MG63 (cell line): ENCODE measurements at places on chromosomes 4 and X. TPM values are rescaled to one million over a fixed set of nuclear protein-coding genes. Genes with fewer than 3 reads are reported as not detected.

TMPRSS11E gene
- total RNA-seq: not detected in 2 replicates

PASD1 gene
- total RNA-seq: not detected in 2 replicates

NHS gene
- 0.07 and 0.10 TPM in 2 replicates for total RNA-seq

GC gene
- total RNA-seq: not detected in 2 replicates

TMPRSS11F gene
- total RNA-seq: not detected in 2 replicates

CTAG1A gene
- not detected in 2 replicates for total RNA-seq

F9 gene
- not detected in 2 replicates for total RNA-seq

THOC2 gene
- 29.8 and 30.6 TPM in 2 replicates for total RNA-seq

DGKK gene
- not detected in 2 replicates for total RNA-seq

GRCh38 chr4:95129821-95130311, 372.1 kb downstream of the BMPR1B start:
- peak; percentile 38 for DNase-seq

DNA sequence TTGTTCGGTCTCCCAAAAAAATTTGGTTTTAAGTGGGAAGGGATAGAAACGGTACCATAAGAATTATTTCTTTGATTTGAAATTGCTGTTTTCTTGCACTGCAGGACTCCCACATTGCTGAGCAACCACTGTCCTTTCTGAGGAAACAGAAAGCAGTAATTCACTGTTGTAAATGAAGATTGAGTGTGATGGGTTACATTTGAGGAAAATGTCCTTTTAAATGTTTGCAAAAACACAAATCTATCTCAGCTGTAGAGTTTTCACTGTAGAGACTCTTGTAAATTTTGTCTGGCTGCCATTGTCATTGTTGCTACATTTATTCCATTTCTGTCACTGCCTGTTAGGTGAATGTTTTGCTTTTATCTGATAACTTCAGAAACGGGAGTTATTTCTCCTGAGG, 105.2 kb downstream of the FRAS1 start:
- no peak for DNase-seq

- DNase-seq: no peak
Measured at GRCh38 chr4:135267148-135267865, 1065.7 kb upstream of the PABPC4L start.

GRCh38 chr4:73653695-73654106, 33.5 kb upstream of the RASSF6 start:
- peak; percentile 7 for DNase-seq

DNA sequence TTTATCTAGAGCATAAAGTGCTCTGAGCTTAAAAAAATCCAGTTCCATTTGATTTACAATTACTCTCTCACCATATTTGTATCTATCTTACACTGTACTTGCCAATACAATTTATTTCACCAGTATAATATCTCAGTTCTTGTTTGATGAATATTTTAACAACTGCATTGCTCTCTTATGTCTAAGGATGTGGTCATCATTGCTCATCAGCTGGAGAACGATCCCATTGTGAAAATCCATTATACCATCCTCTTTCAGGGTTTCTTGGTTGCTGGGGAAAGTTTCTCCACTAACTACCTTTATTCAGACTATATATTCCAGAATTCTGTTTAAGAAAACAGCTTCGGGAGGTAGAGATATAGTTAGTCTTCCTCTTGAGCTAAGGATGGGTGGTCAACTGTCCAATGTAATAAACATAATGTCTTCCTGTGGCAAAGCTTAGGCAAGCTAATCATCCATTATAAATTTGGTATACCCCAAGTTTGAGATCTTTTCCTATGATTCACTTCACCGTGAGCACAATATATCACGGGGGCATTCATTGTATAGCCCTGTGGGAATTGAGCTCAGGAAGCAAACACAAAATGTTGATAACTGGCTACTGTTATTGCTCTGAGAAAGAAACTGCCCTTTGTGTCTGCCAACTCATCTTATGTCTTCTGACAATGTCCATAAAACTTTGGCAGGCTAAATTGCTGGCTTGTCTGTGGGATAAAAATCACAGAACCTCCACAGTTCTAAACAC, 2361.9 kb downstream of the ARAP2 start:
- no peak for DNase-seq

- DNase-seq: no peak
Measured at GRCh38 chrX:39149761-39150160, 348.5 kb downstream of the MID1IP1 start.

DNA sequence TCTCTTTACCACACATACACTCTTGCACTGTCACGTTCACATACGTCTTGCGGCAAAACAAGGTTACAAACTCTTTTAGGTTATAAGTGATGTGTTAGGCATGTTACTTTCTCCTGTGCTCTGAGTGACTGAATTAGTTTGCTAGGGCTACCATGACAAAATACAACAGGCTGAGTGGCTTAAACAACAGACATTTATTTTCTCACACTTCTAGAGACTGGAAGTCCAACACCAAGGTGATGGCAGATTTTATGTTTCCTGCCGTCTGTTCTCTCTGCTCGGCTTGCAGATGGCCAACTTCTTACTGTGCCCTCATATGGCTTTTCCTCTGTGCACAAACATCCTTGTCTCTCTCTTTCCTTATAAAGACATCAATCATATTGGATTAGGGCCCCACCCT, 1224.3 kb upstream of the TENM3 start:
- DNase-seq: no peak

DNA sequence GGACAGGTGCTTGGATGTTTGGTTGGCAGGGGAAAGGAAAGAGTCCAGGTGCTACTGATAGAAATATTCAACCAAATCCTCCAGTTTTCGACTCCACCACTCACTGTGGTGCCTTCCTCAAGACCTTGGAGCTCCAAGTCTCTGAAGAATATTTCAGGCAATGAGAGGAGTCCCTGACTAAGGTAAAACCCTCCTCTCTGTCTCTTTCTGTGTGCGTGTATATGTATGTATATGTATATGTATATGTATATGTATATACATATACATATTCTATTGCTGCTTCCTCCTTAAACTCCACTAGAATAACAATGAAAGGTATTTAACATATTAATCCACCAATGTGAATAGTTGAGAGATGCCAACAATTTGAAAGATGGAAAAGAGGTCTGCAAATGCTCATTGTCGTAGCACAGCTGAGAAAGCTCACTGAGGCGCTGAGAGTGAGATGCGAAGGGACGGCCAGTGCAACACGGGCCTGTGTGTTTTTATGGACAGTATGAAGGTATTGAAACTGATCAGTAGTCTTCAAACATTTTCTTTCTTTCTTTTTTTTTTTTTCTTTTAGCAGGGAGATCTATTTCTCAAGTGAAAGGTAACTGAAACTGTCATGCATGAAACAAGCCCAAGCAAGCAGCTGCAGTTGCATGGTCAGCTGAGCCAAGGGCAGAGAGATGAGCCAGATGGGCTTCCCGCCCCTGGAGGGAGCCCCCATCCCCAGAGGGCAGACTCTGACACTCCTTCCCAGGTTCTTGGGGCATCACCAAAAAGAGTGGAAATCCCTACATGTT, 41.1 kb upstream of the HS3ST1 start:
- no peak for DNase-seq

GRCh38 chr4:147327322-147327721, 153.6 kb upstream of the EDNRA start:
- DNase-seq: no peak

- peak; percentile 48 for DNase-seq
Measured at GRCh38 chr4:94507708-94508107, 56.0 kb downstream of the PDLIM5 start.

- no peak for DNase-seq
Measured at GRCh38 chr4:159677521-159677920, 574.6 kb downstream of the RAPGEF2 start.

- no peak for DNase-seq
Measured at GRCh38 chr4:100827756-100828155, 309.9 kb upstream of the EMCN start.

DNA sequence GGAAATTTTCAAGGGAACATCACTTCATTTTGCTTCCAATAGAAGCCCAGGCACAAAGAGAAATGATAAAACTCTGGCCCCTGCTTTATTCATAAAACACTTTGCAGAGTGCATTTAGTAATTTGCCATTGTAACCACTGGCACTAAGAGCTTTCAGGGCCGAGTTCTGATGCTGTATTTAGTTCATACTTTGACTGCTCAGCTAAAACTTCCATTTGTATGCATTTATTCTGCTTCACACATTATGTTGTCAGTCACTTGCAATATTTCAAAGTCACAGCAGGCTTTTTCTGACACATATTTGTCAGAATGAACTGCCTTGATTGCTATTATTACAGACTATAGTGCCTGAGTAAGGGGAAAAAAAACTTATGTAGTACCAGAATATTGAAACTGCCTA, 174.3 kb upstream of the ATOH1 start:
- no peak for DNase-seq

DNA sequence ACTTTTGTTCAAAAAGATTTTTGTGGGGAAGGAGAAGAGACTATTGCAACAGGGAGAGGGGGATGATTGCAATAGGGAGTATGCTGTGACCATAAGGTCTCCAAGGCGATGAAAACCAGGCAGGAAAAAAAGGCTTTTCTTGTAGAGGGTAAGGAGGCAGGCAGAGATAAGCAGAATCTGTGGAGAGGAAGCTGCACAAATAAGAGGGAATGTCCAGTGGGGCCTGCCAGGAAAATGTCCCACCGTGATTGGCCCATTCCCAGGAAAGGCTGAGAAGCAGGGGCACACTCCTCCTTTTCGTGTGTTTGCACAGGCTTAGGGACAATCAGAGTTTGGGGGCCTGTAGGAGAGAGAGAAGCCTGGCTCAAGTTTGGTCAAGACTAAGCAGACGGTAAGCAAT, 29.1 kb downstream of the SPACA5 start:
- DNase-seq: no peak

DNA sequence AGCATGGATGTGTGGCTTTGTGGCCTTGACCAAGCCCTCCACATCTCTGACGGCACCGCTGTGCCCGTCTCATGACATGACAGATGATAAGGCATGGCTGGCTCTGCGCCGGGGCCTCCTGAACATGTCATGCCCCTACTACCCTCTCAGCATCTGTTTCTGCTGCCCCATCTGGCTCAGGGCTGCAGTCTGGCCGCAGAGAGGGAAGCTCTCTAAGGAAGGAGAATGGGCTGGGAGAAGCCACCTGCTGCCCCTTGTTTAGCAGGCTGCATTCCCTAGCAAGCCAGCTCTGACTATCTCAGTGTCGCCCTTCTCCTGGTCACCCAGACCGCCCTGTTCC, 7.2 kb downstream of the ZNF185 start:
- no peak for DNase-seq

- DNase-seq: no peak
Measured at GRCh38 chrX:69293776-69294601, 128.7 kb upstream of the PJA1 start.

DNA sequence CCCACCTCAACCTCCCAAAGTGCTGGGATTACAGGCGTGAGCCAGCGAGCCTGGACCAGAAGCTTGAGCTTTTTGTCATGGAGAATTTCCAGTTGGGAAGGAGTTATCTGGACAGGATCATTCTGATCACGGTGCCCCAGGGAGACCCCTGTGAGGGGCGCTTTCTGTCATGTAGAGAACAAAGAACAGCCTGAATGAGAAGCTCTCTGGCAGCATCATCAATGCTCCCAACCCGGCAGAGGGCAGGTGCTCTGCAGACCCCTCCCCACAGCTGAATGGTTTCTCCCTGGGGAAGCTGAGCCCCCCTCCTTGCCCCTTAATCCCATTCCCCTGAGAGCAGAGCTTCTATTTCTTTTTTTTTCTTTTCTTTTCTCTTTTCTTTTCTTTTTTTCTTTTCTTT, 7.3 kb upstream of the CSF2RA start:
- no peak for DNase-seq

GRCh38 chr4:65089666-65090065, 580.6 kb downstream of the EPHA5 start:
- DNase-seq: no peak

GRCh38 chr4:23969635-23970145, 79.8 kb upstream of the PPARGC1A start:
- no peak for DNase-seq

GRCh38 chr4:146439999-146440398, 81.7 kb downstream of the SLC10A7 start:
- no peak for DNase-seq

DNA sequence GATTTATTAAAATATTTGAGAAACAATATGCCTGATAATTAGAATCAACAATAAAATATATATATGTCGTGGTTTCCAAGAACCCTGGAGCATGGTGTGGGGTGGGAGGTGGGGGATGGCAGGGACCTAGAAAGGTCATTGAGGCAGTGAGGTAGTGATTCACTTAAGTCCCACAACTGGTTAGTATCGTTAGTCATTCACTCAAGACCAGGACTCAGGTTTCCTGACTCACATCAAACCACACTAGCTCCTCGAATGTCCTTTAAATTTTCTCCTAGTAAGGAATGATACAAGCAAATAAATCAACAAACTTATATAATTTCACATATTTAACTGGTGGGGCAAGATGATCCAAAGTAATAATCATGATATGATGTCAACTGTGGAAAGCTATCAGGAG, 158.8 kb upstream of the AADAT start:
- DNase-seq: no peak

DNA sequence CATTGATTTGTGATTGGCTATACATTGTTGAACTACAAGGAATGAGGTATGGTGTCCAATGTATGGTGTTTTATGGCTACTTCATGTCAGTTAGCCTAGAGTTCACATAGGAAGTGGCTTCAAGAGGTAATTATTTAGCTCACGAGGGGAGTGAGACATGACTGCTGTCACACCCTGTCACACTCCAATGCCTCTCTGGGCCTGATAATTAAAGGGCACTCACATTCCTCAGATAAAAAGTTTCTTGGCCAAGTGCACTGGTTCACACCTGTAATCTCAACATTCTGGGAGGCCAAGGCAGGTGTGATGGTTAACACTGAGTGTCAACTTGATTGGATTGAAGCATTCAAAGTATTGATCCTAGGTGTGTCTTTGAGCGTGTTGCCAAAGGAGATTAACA, 65.0 kb upstream of the DDX60 start:
- DNase-seq: no peak

DNA sequence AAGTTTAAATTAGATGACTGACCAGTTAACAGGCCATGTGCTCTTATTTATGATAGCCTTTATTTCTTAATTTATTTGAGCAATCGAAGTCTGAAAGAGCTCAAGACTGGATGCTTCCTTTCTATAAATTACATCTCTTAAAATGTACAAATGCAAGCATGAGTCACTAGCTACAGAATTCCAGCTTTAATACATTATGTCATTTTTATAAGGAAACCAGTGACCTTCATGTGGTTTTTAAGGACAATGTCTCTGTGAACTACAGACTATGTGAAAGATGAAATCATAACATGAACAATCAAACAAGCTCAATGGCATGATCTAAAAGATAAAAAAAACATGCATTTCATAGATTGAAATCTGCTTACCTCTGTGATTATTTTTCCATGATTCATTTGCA, 15.4 kb downstream of the HTR2C start:
- no peak for DNase-seq

- no peak for DNase-seq
Measured at GRCh38 chrX:10525381-10526120, 94.8 kb downstream of the MID1 start.

- no peak for DNase-seq
Measured at GRCh38 chrX:42119076-42119475, 195.7 kb upstream of the CASK start.

GRCh38 chr4:24582235-24582832, 2.0 kb downstream of the DHX15 start:
- no peak for DNase-seq

DNA sequence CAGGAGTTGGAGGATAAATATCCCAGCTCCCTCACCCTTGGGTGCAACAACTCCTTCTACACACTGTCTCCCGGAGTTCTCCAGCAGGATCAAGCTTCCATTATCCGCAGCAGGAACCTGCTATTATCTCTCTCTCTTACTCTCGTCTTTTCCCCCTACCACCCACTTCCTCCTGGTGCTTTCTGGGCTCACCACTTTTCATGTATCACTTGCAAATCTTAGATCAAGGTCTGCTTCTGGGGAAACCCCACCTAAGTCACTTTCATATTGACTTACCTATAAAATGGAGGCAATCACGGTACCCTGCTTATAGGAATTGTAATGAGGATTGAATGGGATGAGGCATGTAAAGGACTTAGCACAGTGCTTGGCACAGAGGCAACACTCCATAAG, 589.5 kb downstream of the BCOR start:
- DNase-seq: no peak
